HEK293T (cell line): ENCODE measurements at places on chromosomes 7 and 10.

DNA sequence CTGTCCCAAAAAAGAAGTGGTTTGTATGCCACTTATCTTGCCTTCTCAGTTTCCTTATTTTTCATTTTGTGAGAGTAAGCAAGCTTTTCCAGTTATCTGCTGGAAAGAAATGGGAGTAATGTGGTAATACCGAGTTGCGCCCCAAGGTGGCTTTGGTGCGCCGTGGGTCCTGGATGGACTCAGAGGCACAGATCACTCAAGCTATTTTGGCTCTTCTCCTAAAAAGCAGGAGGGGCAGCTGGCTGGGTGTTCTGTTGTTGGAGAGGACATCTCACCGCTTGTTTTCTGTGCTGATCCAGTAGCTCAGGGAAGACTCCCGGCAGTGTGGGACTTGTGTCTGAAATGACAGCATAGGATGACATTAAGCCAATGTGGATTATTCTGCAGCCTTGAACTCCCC lies 16.4 kb downstream of the PRKRIP1 start:
- DNase-seq, result peak; percentile 52

DNA sequence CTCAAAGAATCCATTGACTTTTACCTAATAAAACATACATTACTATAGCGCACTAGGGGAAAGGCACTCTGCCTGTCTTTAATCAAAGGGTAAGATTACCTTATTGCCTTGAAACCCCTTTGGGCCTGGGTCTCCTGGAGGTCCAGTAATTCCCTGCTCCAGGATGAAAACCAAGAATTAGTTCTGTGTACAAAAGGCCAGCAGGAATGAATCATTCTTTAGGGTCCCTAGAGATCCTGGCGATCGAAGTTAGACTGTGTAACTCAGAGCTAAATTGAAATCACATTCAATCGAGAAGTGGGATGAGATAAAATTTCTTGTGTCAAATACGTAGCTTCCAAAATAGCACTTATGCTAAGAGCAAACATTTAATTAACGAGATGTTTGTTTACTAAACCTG lies 29.8 kb downstream of the COL28A1 start:
- no peak for DNase-seq

GRCh38 chr10:131424053-131424452 lies 112.5 kb upstream of the TCERG1L start:
- DNase-seq, result no peak

GRCh38 chr7:6026011-6026819 lies 5.0 kb upstream of the ANKRD61 start:
- peak; percentile 53 for DNase-seq

GRCh38 chr10:53453196-53453595 lies 680.6 kb upstream of the MBL2 start:
- DNase-seq, result peak; percentile 7

DNA sequence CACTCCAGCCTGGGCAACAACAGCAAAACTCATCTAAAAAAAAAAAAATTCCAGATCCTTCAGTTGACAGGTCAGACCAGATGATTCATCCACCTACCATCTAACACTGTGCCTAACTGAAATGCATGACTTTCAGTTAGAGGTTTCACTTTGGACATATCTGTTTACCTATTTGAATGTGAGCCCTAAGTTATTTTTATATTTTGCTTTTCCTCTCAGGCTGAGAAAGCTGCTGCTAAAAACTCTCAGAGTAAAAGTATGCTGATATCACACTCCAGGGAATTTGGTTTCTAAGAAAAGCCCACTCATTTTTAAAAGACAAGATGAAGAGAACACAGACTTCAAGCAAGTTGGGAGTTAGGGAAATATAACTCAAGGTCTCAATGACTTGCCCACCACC lies 126.0 kb downstream of the SGMS1 start:
- DNase-seq, result no peak

- DNase-seq, result no peak
Measured at GRCh38 chr10:110724116-110724921, 80.2 kb downstream of the RBM20 start.

GRCh38 chr7:17786314-17786852 lies 153.9 kb downstream of the SNX13 start:
- DNase-seq, result no peak

DNA sequence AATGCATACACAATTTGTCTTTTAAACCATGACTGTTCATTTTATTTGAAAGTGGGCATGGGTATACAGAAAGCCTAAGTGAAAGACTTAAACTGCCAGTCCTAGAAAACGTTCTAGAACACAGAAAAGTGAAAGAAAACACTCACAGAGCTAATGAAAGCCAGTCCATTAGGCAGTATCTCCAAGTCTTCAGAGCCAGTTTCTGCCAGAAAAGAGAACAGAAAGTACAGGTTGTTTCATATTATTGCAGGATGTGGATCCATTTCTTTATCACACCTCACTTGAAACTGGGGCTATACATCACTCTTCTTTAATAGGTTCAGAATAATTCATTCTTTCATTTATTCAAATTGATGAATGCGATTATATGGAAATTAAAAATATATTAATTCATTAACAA lies 7.7 kb downstream of the PON1 start:
- DNase-seq, result no peak

DNA sequence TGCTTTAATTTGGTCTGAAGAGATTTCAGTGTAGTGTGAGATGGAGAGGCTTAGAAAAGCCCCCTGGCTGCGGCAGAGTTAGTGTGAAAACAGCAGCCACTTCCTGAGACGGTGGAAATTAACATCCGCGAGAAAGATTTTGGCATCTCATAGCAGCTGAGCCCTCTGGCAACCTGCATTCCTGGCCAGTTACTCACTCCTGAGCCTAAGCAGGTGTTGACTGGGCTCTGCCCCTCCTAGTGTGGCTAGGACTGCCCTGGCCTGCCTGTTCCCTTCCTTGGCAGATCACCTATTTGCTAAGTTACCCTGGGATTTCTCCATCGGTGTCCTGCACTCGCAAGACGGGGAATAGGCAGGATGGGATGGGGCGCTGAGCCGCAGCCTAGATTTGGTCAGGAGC lies 57.6 kb upstream of the LMTK2 start:
- no peak for DNase-seq

DNA sequence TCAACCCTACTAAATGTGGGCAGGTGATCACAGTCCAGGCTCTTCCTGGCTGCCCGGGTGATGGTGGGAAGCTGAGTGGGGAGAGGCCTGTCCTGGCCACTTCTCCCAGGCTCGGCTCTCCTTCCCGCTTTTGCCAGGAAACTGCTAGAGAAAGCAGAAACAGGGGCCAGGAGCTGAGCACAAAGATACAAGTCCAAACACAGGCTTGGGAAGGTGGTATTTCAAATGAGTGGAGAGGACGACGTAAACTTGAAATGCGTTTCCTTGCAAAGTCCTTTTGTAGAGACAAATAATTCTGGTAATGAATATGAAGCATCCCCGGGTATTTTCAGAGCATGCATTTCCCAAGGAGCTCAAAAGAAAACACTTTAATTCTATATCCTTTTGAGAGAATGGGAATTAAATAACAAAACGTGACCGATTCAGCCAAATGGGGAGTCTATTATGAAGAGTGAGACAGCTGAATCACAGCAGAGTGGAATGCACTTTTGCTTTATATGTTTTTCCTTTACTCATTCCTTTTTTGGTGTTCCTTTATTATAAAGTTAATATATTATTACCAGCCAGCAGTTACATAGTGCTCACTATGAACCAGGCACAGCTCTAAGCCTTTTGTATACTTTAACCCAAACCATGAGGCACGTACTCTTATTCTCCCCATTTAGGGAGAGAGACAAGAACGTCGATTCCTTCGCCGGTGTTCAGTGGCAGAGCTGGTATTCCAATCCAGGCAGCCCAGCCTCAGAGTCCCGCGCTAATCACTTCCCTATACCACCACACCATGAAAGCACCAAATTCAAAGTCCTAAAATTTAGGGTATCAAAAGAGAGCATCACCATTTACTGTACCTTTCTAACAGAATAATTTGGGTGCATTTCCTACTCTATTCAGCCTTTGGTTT lies 218.2 kb upstream of the KLF14 start:
- no peak for DNase-seq

DNA sequence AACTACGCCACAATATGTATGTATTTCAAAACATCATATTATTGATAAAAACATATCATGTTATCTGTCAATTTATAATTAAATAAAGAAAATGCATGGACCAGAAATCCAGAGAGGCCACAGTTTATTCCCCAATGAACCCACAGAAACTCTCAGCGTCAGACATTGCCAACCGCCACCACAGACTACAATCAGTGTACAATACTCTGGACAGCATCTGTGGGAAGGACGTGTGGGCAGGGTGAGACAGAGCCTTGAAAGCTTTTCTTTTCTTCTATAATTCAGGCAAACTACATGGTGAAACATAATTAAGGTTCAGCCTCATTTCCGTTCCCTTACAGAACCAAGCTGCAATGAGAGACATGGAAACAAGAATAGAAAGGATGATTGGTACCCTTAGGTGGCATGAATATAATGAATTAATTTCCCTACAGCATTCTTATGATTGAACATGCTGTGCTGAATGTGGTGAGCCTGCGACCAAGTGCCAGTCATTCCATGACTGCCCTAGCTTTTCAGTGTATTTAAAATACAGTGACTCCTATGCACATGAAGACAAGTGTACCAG lies 909.3 kb downstream of the SORCS1 start:
- DNase-seq, result no peak

- DNase-seq, result no peak
Measured at GRCh38 chr7:117949232-117949631, 76.0 kb upstream of the CTTNBP2 start.

GRCh38 chr7:44145969-44146911 lies 5.1 kb upstream of the MYL7 start:
- DNase-seq, result peak; percentile 91

DNA sequence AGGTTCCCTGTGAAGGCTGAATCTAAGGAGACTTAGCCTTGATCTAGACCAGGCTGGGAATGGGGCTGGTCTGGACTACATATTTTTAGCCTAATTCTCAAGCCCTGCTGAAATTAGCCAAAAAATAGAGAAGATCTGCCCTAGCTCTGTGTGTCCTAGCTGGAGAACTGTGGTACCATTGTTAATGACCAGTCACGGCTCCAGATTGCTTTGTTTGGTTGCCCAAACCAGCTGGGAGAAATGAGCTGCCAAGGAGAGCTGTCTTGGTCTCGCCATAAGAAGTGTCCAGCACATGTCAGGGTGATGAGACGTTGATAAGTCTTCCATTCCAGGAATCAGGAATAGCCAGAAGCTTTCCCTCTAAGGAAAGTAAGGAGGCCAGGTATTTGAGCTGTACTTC lies 20.7 kb downstream of the GBX1 start:
- DNase-seq, result no peak

DNA sequence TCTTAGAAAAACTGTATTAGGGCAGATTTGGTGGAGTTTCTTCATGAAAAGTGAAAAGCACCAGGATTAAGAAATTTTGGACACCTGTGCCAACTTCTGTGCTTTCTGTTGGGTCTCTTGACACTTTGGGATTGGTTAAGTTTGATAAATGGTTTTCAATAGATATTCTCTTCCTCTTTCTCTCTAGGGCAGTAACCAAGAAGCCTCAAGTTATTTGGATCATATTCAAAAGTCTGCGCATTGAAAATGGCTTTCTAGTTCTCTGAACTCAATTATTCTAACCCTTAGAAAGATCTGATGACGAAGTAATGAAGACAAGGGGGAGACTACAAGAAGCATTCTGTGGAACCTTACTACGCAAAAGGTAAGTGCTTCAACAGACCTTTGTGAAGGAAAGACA lies 144.0 kb upstream of the CCDC6 start:
- no peak for DNase-seq

DNA sequence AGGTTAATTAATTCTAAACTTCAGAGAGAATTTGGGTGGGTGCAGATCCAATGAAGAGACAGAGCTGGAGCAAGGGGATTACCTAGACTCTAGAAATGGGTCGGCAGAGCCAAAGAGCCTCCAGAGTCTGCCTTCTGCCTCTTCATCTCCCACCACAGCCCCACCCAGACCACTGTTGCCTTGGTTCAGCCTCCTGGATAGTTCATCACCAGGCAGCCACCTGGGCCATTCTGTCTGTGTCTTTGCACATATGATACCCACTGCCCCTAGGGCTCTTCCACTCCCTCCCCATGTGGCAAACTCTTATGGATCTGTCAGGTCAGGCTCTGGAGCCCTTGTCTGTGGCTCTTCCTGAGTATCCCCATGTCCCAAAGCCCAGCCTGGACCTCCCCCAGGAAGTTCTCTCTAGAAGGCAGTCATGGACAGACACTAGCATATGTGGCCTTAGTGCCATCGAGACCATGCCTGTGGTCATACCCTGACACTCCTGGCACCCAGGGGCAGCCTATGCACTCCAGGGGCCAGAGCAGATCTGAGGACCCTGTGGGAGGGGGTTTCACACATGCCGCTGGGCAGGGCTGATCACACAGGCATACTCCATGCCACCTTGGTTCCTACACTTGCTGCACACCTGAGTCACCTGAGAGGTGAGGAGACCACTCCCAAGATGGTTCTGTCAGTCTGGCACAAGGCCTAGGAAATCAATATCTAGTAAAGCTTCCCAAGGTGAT lies 41.6 kb downstream of the FRMPD2 start:
- no peak for DNase-seq

- DNase-seq, result no peak
Measured at GRCh38 chr10:86813982-86814381, 57.6 kb downstream of the BMPR1A start.

DNA sequence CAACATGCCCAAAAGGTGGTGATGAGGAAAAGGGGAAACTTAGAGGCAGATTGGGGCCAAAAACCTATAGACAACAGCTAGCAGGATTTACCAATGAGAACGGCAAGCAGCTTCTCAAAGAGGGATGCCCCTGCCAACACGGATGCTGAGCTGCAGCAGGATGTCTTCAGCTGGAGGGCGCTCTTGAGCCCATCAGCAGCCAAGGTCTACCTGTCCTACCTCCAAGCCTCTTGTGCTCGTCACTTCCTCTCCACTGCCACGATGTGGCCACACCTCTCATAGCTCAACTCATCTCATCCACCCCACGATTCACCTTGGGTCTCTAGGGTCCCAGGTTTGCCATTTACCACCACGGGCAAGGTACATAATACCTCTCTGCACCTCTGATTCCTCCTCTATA lies 36.5 kb downstream of the DLG5 start:
- DNase-seq, result no peak

DNA sequence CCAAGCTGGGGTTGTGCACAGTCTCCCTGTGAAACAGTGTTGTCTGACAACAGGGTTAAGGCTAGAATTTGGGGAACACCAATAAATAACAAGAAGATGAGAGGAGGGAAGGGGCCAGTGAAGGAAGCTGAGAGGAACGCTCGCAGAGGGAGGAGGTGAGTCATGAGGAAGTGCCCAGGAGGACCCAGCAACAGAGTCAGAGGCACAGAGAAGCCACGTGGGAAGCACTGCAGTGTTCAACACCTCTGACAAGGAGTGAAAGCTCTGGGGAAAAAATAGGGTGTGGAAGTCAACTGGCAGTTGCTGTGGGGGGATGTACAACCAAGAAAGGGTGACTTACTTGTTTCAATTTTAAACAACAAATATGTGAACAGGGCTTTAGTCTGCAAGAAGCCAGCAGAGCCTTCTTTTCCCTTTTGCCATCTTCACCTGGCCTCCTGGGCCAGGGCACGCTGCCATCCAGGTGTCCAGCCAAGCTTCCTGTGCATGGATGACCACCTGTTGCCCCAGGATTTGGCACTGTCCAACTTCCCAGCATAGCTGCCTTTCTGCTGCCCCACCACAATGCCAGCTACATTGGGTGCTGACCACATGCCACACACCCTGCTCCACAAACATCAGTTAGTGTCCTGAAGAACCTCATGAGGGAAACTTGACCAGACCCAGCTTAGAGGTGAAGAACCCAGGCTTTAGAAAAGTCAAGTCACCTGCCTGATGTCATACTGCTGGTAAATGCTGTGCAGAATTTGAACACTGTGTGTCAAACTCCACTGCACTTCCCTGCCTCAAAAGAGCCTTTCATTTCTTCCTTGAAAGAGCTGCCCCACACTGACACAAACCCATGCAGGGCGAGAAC lies 69.6 kb downstream of the ATXN7L1 start:
- DNase-seq, result no peak

GRCh38 chr10:18334116-18334867 lies 194.1 kb downstream of the CACNB2 start:
- peak; percentile 32 for DNase-seq
